Cardiac septum (tissue), 1 donor: ENCODE measurements at places on chromosomes 7 and 10.

DNA sequence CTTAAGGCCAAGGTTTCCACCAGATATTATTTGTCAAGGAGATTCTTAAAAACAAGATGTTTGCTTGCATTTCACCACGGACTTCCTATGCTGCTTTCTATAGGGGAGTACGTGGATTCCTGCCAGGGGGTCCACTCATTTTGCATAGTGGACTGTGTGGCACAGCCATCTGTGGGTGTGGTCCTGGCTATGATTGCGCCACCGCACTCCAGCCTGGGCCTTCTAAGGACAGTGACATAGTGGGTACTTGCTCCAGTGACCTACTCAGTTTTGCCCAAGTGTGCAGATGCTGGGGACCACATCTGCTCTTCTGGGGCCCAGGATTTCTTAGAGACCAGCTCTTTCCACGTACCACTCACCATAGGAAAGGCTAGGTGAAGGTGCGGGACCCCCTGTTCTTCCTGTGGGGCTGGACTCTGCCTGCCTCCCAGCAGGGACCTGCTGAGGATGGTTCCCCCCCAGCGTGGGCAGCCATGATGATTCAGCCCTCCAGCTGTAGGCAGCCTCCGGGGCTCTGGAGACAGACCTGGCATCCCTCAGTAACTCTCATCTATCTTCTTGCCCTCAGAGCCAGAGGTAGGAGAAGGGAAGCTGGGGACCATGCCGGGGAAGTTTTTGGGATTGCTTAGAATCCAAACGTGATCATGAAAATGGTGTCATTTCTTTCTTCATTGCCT, 42.9 kb downstream of the HK1 start:
- DNase-seq: no peak

GRCh38 chr10:70564113-70564725, 38.3 kb downstream of the PRF1 start:
- no peak for DNase-seq

- no peak for DNase-seq
These were observed 629 bp upstream of the DNAJC9 start for GRCh38 chr10:73247509-73248258.

DNA sequence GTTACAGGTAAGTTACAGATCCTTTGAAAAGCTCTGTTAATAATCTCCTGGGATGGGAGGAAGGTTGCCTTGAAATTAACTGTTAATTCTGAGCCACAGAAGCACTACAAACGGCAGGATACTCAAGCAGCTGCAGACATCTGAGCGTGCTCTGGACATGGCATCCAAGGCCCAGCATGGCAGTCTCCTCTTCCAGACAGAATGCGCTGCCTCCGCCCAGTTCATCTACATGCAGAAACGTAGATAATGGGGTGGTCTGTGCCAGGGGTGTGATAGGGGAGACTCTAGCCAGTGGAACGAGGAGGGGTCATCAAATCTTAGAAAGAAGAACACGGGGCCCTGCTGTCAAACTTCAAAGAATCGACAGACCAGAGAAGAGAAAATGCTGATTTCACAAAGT, 13.8 kb downstream of the VIPR2 start:
- DNase-seq: no peak

DNA sequence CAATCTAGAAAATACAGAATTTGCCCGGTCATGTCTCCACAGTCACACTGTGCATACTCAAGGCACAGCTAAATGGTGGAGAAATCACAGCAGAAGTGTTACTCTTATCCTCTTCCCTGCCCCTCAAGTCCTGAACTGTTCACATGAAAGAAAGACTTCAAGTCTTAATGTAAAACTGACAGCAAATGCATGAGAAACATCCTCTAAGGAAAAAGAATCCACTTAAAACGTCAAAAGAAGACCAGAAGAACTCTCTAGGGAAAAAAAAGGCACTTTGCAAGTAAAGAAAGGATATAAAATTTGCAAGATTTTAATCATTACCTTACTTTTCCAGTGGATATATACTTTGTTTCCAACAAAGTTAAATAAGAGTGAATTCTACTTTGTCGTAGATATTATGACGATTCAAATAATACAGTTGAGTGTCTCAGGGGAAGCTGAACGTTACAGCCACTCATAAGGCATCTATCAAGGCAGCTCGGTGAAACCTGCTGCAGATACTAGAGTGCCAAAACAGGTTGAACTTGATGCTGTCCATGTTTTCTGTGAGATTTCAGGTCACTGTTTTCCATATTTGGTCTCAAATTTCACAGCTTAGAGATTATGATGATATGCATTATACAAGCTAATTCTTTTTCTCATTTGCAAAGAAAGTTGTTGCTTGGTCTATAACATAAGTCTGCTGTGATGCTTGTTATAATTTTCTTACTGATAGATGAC, 155.0 kb downstream of the CTTNBP2 start:
- no peak for DNase-seq

GRCh38 chr7:65233409-65234034, 140.1 kb upstream of the ZNF92 start:
- no peak for DNase-seq

- peak; percentile 88 for DNase-seq
These were observed 67.0 kb upstream of the CFAP46 start for GRCh38 chr10:133009218-133009950.

DNA sequence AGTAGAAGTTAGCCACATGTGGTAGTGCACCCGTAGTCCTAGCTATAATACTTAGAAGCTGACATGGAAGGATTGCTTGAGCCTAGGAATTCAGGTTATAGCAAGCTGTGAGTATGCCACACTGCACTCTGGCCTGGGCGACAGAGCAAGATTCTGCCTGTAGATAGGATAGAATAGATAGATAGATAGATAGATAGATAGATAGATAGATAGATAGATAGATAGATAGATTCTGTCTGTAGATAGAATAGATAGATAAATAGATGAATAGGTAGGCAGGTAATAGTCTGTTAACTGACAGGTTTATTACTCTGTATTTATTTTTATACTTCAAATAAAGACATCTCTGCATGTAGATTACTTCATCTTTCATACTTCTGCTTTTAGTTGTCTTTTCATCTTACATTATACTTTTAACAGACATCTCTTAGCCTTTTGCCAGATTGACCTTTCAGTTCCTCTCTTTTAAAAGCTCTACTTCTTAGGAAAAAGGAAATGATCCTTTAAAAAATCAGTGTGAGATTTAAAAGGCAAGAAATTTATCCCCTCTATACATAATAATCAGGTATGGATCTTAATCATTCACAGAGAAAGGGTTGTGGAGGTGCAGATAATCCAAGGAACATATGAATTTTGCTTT, 31.8 kb downstream of the CCAR1 start:
- no peak for DNase-seq

GRCh38 chr10:11724938-11725776, 17.0 kb upstream of the ECHDC3 start:
- no peak for DNase-seq

- DNase-seq: no peak
These were observed 8.6 kb downstream of the SMIM30 start for GRCh38 chr7:113109718-113110117.

DNA sequence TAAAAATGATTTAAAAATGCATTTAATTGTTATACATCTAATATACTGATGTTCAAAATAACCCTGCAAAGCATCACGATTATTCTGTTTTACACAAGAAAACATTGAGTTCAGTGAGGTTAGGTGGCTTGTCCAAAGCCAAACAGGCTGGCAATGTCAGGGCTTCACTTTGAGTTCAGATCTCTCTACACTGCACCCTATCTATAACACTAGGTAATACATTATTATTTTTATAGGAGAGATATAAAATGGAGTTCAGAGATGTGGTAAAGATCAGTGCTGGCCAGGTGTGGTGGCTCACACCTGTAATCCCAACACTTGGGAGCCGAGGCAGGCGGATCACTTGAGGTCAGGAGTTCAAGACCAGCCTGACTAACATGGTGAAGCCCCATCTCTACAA, 165.9 kb upstream of the MYO3A start:
- no peak for DNase-seq

DNA sequence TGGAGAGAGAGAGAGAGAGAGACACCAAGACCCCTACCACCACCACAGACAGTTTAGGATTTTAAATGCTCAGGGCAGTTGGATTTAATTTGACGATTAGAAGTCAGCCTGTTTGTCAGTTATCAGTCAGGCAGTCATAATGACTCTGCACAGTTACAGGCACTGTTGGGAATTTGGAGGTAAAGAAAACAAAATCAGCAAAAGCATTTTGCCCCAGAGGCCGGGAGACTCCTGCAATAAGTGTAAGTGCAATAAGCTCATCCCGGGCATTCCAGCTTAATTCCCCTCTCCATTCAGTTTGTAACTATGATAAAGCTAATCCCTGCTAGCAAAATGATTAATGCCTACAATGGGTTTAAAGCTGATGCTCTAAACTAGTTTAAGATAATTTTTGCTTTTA, 13.5 kb downstream of the SEMA3C start:
- DNase-seq: no peak
